ENCODE measurements at places on chromosomes 6 and 20. TPM values are rescaled to one million over a fixed set of nuclear protein-coding genes. Genes with fewer than 3 reads are reported as not detected.

DNA sequence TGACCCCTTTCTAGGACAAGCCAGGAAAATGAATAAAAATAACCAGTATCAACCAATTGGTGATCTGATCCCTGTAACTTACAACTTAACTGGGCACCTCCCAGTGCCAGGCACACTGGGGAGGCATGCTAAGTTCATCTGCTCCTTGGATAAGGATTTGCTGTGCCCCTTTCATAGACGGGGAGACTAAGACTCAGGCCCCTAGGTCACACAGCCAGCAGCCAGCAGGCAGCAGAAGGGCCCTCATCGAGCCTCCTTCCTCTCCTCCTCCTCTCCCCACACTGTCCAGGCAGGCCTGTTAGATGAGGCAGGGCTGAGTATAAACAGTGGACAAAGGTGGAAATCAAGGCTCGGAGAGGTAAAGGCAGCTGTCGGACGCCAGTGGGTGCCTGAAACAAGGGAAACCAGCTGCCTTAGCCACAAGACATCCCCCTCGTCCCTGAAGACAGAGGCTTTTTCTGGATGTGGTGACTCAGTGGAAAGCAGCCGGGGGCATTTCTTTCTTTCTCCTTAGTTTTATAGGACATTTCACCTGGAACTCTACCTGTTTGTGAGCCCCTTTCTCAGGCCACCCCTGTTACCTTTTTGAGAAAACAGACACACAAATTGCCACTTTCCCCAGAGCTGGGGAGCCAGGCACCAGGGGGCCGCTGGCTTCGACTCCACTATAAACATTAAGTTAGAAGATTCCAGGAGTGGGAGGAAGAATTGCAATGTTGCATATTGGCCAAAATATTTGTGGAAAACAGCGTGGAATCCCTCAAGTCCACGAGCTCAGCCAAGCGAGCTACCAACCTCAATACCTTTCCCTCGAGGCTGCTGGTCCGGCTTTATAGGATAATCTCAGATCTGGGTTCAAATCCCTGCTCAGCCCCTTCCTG lies 166.0 kb downstream of the PREX1 start:
- no peak overlapping the region for H3K4me3 ChIP-seq
- no peaks in the 10 kb centered on the region for H3K36me3 ChIP-seq
- DNase-seq, result no peak
- no peaks in the 10 kb centered on the region for H3K27me3 ChIP-seq
- no peaks in the 10 kb centered on the region for H3K4me1 ChIP-seq
- no peak overlapping the region for H3K27ac ChIP-seq

- peak overlapping the region; percentile 89 for H3K4me3 ChIP-seq
- H3K27ac ChIP-seq, result peak overlapping the region; percentile 68
- no peaks in the 10 kb centered on the region for H3K27me3 ChIP-seq
- no peaks in the 10 kb centered on the region for H3K36me3 ChIP-seq
- DNase-seq, result peak; percentile 65
Measured at GRCh38 chr6:20211941-20212391, 303 bp downstream of the MBOAT1 start.

The PCK1 gene
- total RNA-seq, result not detected

DNA sequence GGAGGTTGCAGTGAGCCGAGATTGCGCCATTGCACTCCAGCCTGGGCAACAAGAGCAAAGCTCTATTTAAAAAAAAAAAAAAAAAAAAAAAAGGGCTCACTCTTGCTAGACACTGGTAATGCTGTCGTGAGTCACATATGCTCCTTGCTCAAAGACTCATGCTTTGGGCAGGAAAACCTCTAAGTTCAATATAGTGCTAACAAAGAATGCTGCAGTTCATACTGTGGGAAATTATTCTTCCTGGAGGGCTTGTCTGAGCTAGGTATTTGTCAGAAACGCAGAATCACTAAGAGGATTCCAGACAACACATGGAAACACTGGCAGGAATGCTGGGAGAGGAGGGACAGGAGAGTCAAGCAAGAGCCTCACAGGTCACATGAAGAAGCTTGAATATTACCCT lies 2.3 kb upstream of the LYRM2 start:
- H3K27me3 ChIP-seq, result no peaks in the 10 kb centered on the region
- H3K4me3 ChIP-seq, result no peak overlapping the region
- peak overlapping the region; percentile 37 for H3K27ac ChIP-seq
- H3K36me3 ChIP-seq, result peaks cover 11% of the 10 kb centered on the region
- peak; percentile 63 for DNase-seq
- H3K4me1 ChIP-seq, result peaks cover 12% of the 10 kb centered on the region

The AIF1 gene
- not detected for total RNA-seq

The MYL9 gene
- total RNA-seq, result 172 TPM

DNA sequence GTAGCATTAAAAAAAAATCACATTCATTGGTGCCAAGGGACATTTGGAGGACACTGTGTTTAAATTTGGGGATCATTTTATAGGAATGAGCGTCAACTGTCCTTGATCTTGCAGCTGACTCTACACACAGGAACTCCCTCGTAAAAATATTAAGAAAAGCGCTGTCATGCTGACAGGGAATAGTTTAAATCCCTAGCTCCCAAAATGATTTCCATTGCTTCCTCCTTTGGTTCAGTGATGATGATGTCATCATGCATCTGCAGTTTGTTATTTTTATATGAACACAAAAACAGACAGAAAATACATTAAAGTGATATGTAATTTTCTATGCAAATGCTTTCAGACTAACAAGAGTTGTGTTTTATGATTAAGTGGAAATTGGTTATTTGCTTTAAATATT lies 275.6 kb downstream of the BTBD9 start:
- no peak overlapping the region for H3K4me3 ChIP-seq
- no peak for DNase-seq
- H3K27ac ChIP-seq, result no peak overlapping the region
- H3K27me3 ChIP-seq, result no peaks in the 10 kb centered on the region

DNA sequence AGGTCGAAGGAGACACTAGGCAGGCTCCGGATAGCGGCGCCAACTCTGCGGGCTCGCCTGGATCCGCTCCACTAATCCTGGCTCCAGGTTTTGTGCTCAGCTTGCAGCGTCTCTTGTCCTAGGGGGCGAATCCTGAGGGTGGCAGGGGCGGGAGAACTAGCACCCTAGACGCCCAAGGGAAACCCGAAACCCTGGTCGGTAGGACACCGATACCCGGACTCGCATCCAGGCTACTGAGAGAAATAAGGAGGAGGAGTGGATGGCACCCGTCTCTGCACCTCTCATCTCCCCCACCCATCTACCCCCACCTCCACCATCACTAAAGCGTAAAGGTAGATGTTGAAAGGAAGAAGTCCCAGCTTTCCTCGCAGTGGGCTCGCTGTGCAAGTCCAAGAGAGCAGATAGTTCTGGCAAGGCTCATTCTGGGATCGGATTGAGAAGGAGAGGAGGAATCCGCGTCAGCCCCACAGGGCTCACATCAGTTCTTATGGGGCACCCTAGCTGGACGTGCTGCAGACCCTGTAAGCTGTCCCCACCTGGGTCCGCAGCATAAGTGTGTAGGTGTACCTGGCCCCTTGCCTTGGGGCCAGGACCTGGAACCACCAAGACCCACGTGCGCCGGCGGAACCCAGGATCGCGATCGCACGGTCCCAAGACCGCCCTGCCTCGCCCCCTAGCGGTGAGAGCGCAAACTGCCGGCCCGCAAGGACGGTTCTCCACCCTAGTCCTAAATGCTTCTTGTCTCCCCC lies 6.9 kb downstream of the SLC32A1 start:
- no peaks in the 10 kb centered on the region for H3K36me3 ChIP-seq
- peak overlapping the region; percentile 33 for H3K4me3 ChIP-seq
- H3K4me1 ChIP-seq, result no peaks in the 10 kb centered on the region

DNA sequence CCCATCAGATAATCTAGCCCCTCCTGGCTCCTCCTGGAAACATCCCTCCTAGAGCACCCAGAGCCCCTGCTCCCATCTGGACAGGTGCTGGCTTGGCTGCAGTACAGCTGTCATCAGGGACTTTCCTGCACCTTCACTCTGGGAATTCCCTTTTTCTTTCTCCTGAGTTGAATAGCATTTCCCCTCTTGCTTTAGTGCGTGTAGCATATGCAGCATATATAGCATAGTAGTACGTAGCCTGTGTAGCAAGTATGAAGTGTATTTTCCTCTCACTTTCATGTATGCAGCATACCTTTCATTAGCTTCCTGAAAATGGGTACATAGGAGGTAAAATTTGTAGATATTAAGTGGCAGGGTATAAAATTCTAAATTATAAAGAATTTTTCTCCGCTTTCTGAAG lies 352.9 kb downstream of the ESR1 start:
- DNase-seq, result no peak
- H3K36me3 ChIP-seq, result peaks cover 22% of the 10 kb centered on the region
- H3K27me3 ChIP-seq, result no peaks in the 10 kb centered on the region
- peaks cover 8% of the 10 kb centered on the region for H3K4me1 ChIP-seq

The LTB gene
- total RNA-seq, result not detected

The HSP90AB1 gene
- total RNA-seq, result 732 TPM

The TSBP1 gene
- not detected for total RNA-seq
